Activated CD8-positive, alpha-beta memory T cell treated with anti-CD3 and anti-CD28 coated beads for 24 hours (primary cell): ENCODE measurements at places on chromosomes 3 and 15.
A peak's percentile ranks its signal among the peaks of the same experiment; 100 is the strongest.

- no peak for DNase-seq
Measured at GRCh38 chr3:178172121-178172520, 364.1 kb upstream of the KCNMB2 start.

DNA sequence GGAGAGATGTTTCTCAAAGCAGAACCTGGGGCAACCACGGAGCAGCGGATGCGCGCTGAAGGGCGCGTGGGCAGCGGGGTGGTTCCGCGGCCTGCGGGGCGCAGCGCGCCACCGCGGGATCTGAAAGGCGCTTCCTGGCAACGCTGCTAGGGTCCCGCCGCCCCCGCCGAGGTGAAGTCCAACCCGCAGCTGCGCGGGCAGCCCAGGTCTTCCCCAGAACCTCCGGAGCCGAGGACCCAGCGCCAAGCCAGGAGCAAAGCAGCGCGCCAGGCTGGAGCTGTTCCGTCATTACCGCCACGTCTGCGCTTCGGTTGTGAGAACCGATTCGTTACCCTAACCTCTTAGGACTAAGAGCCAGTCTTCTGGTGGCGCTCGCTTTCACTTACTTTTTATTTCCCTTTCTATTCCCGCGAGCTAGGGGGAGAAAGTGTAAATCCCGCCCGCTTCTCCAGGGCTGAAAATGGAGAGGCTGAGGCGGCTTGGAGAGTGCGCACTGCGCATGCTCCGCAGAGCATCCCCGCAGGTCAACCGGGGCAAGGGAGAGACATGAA, 3.2 kb upstream of the GABRG3 start:
- DNase-seq, result no peak

- DNase-seq, result no peak
Measured at GRCh38 chr3:111976254-111976653, 2.6 kb upstream of the ABHD10 start.

DNA sequence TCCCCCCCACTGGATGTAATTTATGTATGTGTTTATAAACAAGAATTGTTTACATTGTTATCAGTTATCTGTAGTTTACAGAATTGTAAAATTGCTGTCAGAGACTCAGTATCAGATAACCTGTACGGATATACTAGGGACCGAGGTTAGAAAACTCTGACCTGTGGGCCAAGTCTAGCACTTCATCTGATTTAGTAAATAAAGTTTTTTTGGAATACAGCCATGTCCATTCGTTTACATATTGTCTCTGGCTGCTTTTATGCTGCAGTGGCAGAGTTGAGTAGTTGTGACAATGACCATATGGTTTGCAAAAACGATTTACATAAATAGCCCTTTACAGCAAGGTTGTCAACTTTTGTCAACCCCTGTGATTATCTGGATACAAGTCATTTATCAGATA, 52.6 kb downstream of the LRRC28 start:
- no peak for DNase-seq

DNA sequence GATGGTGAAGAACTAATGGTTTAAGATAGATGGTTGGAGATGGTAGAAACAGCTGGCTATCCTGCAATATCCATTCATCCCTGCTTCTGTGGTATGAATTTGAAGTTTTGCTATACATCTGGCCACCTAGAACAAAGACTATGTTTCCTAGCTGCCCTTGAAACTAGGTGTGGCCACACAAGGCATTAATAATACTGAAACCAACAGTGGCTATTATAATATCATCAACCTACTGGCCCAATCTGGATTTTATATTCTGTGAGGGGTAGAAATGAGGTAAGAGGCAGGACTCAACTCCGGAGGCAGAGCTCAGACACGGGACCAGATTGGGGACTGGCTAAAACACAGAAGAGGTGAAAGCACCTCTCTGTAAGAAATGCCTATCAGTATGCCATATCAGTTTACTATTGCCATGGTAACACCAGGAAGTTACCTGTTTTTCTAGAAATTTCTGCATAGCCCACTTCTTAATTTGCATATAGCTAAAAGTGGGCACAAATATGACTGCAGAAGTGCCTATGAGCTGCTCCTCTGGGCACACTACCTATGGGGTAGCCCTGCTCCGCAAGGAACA, 8.4 kb downstream of the IFT80 start:
- DNase-seq, result no peak

- no peak for DNase-seq
Measured at GRCh38 chr3:134339331-134339730, 34.9 kb downstream of the AMOTL2 start.

GRCh38 chr3:39978308-39978707, 168.9 kb downstream of the MYRIP start:
- DNase-seq, result no peak

DNA sequence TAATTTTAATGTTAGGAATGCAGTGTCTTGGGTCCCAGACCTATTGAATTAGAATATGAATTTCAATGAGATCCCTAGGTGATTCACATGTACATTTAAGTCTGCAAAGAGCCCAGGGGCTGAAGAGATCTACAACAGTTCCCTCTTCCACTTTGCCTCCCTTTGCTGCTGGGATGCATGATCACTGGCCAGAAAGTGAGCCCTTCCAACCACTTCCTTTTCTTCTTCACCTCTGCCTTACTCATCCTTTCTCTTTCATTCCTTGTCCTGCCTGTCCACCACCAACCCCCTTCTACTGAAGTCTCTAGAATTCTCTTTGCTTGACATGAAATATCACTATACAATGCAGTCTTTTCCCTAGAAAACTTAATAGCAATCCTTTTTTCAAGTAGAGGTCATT, 222.4 kb upstream of the LRIG1 start:
- no peak for DNase-seq

DNA sequence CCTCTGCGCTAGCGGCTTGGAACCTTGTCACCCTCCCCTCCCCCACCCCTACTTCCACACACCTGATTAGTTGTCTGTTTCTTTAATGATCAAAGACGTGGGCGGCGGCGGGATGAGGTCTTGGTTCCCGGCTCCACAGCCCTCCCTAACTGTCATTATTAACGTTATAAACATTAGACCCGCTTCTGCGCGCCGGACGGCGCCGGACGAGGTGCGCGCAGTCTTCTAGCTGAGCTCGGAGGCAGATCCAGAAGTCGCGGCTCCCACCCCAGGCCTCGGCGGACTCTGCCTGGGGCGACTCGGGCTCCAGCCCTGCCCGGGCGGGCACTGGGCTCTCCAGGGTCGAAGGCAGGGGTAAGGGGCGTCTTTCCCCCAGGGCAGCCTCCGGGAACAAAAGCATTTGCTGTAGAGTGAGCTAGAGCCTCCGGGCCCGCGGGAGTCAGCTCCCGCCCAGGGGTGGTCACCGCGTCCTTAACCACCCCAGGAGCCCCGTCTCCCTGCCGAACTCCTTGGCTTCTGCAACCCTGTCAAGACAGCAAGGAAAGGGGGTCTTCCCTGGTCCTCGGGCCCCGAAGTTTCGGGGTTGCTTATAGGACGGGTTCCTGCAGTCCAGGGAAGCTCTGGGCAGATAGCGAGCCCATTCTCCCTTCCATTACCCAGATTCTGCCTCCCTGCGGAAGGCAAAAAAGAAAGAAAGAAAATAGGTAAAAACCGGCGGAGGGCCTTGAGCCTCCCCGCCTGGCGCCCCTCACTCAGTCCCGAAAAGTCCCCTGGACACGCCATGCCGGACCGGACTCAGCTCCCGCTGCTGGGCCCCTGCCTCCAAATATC, 2.2 kb upstream of the ISLR2 start:
- peak; percentile 64 for DNase-seq

- no peak for DNase-seq
Measured at GRCh38 chr3:107861904-107862303, 228.9 kb downstream of the CD47 start.

DNA sequence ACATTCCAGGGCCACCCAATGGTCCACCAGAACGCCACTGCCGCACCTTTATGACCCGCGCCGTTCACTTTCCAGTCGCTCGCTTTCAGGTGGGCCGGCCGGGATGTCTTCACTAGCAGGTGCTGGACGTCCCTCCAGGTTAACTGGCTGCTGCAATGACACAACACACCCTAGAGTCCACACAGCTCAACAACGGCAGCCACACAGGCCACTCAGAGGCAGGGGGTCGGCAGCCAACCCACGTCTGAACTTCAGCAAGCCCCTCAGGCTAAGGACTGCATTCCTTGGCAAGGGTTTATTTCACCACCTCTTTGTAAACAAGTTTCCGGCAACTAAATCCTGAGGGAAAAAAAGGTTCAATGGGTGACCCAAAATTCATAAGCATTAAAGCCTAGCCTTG, 89.2 kb upstream of the SNRPA1 start:
- no peak for DNase-seq

GRCh38 chr15:47987461-47987860, 133.3 kb upstream of the SLC24A5 start:
- DNase-seq, result no peak

- DNase-seq, result no peak
Measured at GRCh38 chr3:46929324-46929723, 47.2 kb downstream of the CCDC12 start.

DNA sequence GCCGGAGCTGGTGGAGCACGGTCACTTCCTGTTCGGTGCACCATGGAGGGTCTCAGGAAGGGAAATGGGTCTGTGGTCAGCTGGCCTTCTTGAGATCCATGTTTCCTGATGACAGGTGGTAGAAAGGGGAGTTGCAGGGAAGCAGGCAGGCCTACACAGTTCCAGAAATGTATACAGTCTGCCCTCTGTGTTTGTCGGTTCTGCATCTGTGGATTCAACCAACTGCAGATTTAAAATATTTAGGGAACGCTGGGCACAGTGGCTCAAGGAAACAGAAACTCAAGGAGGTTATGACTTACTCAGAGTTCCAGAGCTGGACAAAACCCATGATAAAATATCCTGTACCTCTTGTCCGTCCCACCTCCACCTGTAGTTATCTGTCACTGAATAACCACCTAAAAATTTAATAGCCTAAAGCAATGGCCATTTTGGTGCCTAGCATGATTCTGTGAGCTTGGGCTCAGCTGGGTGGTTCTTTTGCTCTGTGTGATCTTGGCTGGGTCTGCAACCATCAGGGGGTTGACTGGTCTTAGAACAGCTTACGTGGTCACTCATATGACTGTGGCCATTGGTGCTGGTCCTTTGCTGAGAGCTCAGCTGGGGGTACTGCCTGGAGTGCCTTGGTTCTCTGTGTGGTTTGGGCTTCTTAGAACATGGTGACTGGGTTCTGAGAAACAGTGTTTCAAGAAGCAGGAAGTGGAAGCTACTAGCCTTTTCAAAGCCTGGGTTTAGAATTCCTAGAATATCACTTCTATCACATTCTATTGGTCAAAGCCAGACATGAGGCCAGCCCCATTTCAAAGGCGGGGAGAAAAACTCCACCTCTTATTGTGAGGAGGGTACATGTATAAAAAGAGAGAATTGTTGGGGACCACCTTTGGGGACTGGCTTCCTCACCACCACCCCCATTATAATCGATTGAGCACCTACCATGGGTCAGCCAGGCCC, 239.7 kb upstream of the BHLHE40 start:
- DNase-seq, result peak; percentile 70

DNA sequence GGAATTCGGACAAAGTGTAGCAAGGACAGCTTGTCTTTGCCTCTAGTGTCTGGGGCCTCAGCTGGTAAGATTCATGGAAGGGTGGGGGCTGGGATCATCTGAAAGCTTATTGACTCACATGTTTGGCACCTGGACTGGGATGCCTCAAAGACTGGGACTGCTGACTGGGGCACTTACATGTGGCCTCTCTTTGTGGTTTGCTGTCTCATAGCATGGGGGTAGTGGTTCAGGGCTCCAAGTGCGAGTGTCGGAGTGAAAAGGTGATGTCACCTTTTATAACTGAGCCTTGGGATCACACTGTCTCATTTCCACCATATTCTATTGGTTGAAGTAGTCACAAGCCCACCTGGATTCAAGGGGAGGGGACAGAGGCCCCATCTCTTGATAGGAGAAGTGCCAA, 6.8 kb downstream of the MFSD1 start:
- DNase-seq, result no peak

- DNase-seq, result no peak
Measured at GRCh38 chr3:89245612-89246011, 138.2 kb downstream of the EPHA3 start.
